ENCODE measurements at places on chromosomes 6 and 20. TPM values are rescaled to one million over a fixed set of nuclear protein-coding genes. Genes with fewer than 3 reads are reported as not detected.

Gene OSBPL2
- 15.8 TPM for total RNA-seq

Gene SLC22A23
- total RNA-seq: 1.5 TPM

Gene TRIM38
- total RNA-seq: 2.4 TPM

Gene TGM3
- total RNA-seq: not detected

Gene NFYA
- total RNA-seq: 22.9 TPM

Gene FLRT3
- total RNA-seq: 2.1 TPM

Gene DZANK1
- total RNA-seq: 1.5 TPM

Gene SOBP
- total RNA-seq: 0.98 TPM

Gene TRIM10
- not detected for total RNA-seq

Gene EMILIN3
- 7.6 TPM for total RNA-seq

Gene REPS1
- total RNA-seq: 18.6 TPM

Gene DOK5
- total RNA-seq: 1.3 TPM

Gene SUMO4
- not detected for total RNA-seq

Gene IL17A
- total RNA-seq: not detected

Gene ARFGEF2
- total RNA-seq: 15.6 TPM

Data from mesangial cell (primary cell).